Peyer's patch (tissue), 4 donors: ENCODE measurements at places on chromosomes 13 and 19. TPM values are rescaled to one million over a fixed set of nuclear protein-coding genes. Genes with fewer than 3 reads are reported as not detected.

DNA sequence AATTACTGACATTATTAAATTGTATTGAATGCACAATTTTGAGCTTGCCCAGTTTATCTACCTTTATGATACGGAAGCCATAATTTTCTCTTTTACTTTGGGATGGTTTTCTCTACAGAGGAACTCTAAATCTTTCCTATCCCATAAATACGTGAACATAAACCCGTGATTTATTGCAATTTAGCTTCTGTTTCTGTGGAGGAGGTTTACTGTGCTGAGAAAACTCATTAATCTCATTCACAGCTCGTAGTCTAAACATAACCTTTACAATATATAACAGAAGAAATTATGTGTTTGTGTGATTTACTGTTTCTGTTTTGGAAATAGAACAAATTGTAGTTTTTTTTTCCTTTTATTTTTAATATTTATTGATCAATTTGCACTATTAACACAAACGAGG lies 207.1 kb upstream of the PCDH9 start:
- DNase-seq, result no peak

- DNase-seq, result no peak
Measured at GRCh38 chr19:11154683-11155047, 917 bp downstream of the SPC24 start.

Gene PGLYRP2
- not detected for total RNA-seq

GRCh38 chr19:49614096-49614833 lies 23.3 kb downstream of the PRR12 start:
- no peak for DNase-seq

GRCh38 chr13:38419312-38419873 lies 69.7 kb downstream of the UFM1 start:
- no peak for DNase-seq

Gene CYP2A6
- not detected for total RNA-seq

Gene AMH
- 0.95 TPM for total RNA-seq

- peak; percentile 46 for DNase-seq
Measured at GRCh38 chr19:30479231-30479630, 107.0 kb downstream of the ZNF536 start.

Gene CALR3
- total RNA-seq, result not detected

Gene CBARP
- total RNA-seq, result 1.9 TPM

GRCh38 chr13:28499609-28500008 lies 4.7 kb upstream of the FLT1 start:
- DNase-seq, result no peak

DNA sequence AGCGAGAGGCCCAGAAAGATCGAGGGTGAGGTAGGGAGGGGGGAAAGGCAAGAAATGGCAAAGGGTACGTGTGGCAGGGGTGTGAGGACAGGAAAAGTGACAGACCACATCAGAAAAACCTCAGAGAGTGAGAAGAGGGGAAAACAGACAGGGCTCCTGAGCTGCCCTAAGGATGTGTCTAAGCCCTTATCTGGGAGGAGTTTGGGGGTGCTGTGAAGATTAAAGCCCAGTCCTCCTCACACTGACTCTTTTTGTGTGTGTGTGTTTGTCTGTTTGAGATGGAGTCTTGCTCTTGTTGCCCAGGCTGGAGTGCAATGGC lies 703 bp upstream of the PTH2 start:
- DNase-seq, result no peak

DNA sequence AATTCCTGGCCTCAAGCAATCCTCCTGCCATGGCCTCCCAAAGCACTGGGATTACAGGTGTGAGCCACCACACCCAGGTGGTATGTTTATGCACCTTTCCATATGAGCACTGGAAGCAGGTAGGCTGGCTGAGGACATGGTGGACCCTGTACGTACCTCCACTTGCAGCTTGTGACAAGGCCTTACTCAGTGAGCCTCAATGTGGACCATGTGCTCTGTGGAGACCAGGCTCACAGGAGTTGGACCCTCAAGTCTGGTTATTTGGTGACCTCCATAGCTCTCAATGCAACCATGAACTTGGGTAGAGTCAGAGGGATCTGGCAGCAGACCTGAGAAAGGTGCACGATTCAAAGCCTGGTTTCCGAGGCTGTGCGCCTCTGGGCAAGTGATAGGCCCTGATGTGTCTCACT lies 5.5 kb downstream of the ACP4 start:
- no peak for DNase-seq

Gene RASAL3
- 66.0 TPM for total RNA-seq

- no peak for DNase-seq
Measured at GRCh38 chr13:113882267-113882630, 18.4 kb upstream of the GAS6 start.

- DNase-seq, result no peak
Measured at GRCh38 chr13:50419331-50419865, 404.2 kb downstream of the KCNRG start.

DNA sequence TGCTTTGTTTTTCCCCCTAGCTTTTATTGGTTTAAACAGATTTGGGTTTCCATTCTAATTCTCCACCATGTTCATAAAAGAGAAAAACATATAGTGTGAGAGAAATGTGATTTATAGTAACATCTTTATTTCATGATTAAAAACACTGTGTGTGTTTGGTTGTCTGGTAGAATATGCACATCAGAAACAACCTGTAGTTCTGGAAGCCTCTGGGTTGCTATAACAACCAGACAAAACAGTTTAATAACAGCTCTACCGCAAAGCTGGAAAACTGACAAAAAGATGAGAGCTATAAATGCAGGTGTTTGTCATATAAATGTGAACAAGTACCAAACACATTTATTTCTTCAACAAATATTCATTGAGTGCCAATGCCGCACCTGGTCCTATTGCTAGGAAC lies 9.8 kb downstream of the KBTBD6 start:
- DNase-seq, result no peak

GRCh38 chr13:113969973-113970611 lies 3.8 kb downstream of the C13orf46 start:
- peak; percentile 61 for DNase-seq

Gene CAPS
- total RNA-seq, result 23.1 TPM

Gene ZSCAN22
- 4.3 TPM for total RNA-seq

DNA sequence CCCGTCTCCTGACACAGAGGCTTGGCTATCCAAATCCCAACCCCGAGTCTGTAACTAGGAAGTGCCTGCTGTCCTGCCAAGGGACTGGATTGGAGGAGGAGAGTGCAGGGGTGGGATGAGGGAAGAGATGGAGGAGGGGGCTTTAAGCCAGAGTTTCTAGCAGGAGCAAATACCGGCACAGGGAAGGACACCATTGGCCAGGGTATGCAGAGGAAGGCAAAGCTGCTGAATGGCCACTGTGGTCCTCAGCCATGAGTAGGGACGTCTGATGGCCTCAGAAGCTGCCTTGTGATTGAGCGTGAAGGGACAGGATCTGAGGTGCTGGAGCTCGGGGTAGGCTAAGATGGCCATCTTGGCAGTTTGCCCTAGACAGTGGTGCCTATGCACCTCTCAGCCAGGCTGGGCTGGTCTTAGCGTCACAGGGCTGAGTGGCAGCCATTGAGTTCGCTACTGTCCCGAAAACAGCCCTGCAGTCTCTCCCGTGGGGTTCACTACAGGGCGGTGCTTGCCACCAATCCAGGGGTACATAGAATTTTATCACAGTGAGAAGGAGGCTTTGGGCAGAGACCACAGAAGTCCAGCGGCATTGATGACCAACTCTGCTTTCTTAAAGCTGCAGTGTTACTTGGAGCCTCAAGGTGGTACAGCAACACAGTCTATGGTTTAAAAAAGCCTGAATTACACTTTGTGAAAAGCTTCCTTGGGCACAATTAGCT lies 61.8 kb downstream of the AKAP11 start:
- no peak for DNase-seq

DNA sequence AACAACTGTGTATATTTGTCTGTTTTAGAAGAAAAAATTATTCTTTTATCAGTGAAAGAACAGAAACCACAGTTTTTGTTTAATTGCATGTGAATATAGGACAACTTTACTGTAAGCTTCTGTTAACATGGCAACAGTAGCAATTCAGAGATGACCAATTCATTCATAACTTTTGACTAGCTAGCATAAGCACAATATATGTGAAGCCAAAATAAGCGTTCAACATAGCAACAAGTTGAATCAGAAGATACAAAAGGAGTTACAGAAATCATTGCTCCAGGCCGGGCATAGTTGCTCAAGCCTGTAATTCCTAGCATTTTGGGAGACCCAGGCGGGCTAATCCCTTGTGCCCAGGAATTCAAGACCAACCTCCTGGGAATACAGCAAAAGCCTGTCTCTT lies 197.1 kb upstream of the GPC6 start:
- DNase-seq, result no peak

GRCh38 chr19:30161770-30162169 lies 210.4 kb upstream of the ZNF536 start:
- DNase-seq, result no peak

DNA sequence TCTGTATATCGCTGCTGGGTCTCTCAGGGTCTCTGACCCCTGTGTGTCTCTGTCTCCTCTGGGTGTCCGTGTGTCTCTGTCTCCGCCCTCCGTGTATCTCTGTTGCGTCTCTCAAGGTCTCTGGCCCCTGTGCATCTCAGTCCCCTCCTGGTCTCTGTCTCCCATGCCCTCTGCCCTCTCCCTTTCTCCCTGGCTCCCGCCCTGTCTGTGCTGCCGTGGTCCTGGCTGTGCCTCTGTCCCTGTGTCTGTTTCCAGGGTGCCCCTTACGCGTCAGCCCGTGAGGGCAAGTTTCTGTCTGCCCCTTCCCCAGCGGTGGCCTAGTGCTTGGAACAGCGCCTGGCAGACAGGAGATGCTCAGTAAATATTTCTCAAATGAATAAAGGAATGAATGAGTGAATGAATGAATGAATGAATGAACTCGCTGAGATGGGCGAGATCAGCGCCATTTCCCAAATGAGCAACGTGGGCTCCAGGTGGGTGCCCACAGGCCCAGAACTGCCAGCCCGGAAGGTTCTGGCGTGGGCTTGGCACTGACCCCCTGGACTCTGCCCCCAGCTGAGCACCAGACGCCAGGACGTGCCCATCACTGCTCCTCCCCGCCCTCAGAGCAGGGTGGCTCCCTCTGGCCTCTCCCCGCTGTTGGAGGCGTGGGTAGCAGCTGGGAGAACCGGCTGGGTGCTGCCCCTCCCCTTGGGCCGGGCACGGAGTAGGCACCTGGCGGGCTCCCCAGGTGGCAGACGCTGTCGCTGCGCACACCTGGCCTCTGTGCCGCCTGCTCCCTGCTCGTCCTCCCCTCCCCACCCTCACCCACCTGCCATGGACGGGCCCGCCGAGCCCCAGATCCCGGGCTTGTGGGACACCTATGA lies at the start of gene SULT2B1:
Gene SULT2B1 (plus strand): TSS at position 736 of the 866 bp plus-strand sequence. CDS start 81 bp downstream, at position 817.
- DNase-seq, result peak; percentile 94

Gene SIGLEC10
- total RNA-seq, result 35.5 TPM

- no peak for DNase-seq
Measured at GRCh38 chr13:99043831-99044231, 66.0 kb upstream of the DOCK9 start.

Gene IL4I1
- total RNA-seq, result not detected

Gene ZNF112
- 9.1 TPM for total RNA-seq

DNA sequence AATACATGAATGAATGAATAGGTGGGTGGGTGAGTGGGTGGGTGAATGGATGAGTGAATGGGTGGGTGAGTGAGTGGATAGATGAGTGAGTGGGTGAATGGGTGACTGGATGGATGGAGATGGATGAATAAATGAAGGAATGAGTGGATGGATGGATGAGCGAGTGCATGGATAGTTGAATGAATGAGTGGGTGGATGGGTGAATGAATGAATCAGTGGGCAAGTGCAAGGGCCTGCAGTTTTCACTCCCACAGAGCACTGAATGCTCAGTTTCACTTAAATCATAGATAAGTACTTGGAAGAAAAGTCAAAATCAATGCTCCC lies 12.4 kb downstream of the GAS6 start:
- DNase-seq, result no peak

- no peak for DNase-seq
Measured at GRCh38 chr13:49235856-49236431, 11.8 kb upstream of the CDADC1 start.

DNA sequence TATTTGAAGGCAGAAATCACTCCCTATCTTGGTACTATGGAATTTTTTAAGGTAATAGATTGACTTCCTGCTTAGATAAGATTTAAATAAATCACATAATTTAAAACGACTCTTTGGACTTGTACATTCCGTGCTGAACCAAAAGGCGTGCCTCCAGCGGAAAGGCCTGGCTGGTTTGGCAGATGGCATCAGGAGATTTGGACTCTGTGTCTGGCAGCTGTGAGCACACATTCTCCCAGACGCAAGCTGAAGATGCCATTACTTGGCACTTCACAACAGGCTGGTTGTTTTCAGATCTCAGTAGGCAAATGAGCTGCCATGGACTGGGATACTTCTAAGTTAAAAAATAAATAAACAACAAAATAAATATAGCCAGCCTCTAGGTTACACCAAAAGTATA lies 104.5 kb upstream of the SLC15A1 start:
- DNase-seq, result no peak

DNA sequence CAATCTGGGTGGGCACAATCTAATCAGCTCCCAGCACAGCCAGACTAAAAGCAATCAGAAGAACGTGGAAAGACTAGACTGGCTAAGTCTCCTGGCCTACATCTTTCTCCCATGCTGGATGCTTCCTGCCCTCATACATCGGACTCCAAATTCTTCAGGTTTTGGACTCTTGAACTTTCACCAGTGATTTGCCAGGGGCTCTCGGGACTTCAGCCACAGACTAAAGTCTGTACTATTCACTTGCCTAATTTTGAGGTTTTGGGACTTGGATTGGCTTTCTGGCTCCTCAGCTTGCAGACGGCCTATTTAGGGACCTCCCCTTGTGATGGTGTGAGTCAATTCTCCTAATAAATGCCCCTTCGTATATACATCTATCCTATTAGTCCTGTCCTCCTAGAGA lies 66.6 kb upstream of the SOX21 start:
- DNase-seq, result no peak

DNA sequence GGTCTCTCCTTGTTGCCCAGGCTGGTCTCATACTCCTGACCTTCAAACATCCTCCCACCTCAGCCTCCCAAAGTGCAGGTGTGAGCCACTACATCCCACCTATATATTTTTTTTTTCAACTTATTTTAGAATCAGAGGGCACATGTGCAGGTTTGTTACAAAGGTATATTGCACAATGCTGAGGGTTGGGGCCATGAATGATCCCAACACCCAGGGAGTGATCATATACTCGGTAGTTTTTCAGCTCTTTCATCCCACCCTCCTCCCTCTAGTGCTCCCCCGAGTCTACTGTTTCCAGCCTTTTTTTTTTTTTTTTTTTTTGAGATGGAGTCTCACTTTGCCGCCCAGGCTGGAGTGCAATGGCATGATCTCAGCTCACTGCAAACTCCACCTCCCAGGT lies 38.4 kb upstream of the ADGRE1 start:
- DNase-seq, result no peak

Gene COL4A1
- 32.0 TPM for total RNA-seq

DNA sequence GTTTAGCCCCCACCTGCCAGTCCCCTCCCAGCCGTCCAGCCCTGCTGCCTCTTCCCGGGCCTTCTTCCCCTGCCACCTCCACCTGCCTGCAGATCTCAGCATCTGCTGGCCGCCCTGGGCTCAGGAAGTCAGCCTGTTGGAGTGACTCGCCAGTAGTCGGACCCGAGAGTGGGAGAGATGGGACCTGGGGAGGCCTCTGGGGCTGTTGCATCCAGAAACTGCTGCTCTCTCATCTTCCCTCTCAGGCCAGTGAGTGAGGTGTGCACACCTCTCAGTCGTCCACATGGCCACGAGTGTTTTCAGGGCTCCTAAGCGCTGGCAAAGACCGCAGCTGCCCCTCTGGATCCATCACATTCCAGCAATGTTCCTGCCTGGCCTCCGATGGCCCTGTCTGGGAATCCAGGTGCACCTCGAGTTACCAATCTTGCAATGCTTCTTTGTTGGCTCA lies 151.8 kb upstream of the SOX1 start:
- DNase-seq, result peak; percentile 2

Gene KCNC3
- 2.0 TPM for total RNA-seq

Gene KLK14
- total RNA-seq, result not detected
